ENCODE measurements at places on chromosomes 12 and 14.

DNA sequence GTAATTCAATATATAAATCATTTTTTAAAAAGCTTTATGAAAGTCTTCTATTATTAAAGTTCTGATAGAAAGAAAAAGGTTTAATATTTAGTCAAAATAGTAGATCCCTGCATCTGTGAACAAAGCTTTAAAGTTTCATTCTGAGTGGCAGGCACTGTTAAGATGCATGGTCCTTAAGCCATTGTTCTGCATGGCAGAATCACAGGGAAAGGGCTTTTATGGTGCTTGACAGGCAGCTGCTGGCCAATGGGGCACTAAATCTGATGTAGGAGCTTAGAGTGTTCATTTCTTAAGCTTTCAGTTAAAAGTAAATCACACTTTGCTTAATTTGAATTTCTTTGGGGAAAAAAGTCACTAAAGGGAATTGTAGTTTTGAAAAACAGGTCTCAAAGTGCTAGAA is 148.2 kb downstream of the PLEKHA5 start:
- peak; percentile 52 for DNase-seq

DNA sequence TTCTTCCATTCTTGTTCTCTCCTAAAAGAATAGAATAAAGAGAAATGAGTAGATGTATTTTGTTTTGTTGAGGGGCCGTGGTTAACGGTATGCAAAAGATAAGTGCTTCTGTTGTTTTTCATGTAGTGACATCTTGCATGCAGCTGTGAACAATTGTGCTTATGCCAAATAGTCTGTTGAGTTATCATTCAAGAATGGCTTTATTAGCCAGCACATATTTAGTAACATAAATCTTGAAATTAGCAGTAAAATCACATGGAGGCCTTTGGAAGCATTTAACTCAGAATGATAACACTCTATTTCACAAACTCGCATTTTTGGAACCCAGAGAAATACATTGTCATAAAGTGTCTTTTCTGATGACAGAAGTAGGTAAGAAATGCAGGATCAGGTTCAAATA is 1772.0 kb upstream of the FLRT2 start:
- no peak for DNase-seq

DNA sequence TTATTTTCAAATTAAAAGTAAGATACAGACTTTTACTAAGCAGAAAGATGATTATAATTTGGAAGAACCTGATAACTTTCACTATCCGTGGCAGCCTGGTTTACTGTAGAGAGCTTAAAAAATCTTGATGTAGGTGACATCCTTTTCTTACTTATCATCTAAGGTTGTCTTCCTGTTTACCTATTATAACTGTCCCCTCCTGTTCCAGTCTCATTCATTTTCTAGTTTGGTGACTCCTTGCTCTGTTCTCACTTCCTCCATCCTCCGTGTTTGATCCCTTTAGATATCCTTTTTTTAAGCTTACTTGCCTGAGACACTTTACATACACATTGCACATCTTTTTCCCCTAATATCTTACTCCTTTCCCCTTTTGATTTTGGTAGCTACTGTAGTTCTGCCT is 27.5 kb downstream of the CCDC91 start:
- no peak for DNase-seq

DNA sequence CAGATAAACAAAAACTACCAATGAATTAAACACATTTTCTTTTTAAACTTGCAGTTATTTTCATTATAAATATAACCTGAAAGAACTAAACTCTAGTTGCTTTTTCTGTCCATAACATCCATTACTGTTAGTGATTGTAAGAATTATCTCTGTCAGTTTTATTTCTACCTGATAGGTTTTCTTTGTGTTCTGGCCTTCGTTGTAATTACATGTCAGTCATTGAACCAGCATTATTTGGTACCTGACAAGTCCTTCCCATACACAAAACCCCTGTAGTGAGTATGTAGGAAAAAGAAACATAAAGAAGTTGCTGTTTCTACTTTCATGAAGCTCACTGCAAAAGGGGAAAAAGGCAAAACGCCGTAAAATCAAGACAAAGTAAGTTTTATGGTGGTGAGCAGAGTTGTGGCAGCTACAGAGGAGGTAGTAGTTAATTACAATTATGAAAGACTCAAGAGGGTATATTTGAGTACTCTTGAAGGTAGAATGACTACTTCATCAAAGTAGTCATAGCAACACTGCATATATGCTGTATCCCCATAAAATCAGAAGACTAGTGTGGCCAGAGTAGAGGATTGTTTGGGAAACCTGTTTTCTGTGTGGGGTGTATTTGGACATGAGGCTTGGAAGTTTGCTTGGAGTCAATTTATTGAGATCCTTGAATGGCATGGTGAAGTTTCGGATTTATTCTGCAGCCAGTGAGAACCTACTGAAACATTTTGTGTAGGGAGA is 102.8 kb downstream of the SLC5A8 start:
- peak; percentile 81 for DNase-seq

DNA sequence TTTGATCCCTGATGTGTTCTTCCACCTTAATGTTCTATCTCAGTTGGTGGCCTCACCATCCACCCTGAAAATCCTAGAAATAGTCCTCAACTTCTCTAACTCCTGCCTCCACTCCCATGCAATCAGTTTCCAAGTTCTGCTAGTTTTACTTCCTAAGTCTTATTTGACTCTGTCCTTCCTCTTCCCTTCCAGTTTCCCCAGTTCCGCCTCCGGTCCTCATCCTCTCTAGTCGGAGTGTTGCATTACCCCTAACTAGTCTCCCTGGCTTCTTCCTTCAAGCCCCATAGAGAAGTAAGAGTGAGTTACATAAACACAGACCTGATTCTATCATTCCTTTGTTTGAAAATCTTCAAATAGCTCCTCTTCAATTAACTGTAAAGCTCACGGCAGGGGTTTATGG is 236.5 kb downstream of the GXYLT1 start:
- no peak for DNase-seq

- no peak for DNase-seq
These were observed 2.6 kb upstream of the IFNG-AS1 start for GRCh38 chr12:67986632-67987031.

GRCh38 chr14:63454436-63454835 is 88.7 kb downstream of the PPP2R5E start:
- DNase-seq, result no peak

DNA sequence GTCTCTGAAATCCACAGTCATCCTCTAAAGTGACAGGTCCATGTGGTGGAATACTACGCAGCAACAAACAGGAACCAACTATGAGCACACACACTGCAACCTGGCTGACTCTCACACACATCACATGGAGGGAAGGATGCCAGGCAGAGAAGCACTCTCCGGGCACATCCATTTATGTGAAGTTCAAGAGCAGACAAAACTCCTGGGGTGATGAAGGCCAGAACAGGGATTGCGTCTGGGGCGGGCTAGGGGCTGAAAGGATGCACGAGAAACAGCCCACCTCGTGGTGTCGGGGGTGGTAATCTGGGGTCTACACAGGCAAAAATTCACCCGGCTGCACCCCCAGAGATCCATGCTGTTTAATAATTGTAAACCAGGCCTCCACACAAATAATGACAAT is 100.2 kb downstream of the DICER1 start:
- DNase-seq, result no peak

GRCh38 chr12:110307372-110307771 is 26.3 kb downstream of the ATP2A2 start:
- DNase-seq, result no peak

GRCh38 chr12:128382946-128383345 is 116.0 kb downstream of the TMEM132C start:
- no peak for DNase-seq
